ENCODE measurements at places on chromosomes 6 and 20.
A peak's percentile ranks its signal among the peaks of the same experiment; 100 is the strongest.

DNA sequence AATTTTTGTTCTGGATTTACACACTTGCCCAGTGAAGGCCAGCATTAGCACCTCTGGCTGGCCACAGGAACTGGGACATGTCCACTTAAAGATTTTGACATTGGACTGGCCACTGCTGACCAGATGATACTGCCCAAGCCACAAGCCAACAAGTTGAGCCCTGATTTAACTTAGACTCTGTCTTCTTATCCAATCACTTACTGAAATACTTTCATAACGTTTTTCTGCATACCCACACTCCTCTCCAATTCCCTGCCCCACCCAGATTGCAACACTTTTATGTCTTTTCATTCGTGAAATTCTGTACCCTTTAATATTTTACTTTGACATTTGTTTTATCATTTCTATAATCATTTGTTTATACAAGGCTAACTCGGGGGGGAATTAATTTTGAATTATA, 170.3 kb upstream of the TAB2 start:
- DNase-seq = no peak

GRCh38 chr20:4008026-4008413, 7.3 kb downstream of the RNF24 start:
- DNase-seq = no peak

- peak; percentile 28 for DNase-seq
Measured at GRCh38 chr6:33761922-33762629, 15.4 kb upstream of the IP6K3 start.

- no peak for DNase-seq
Measured at GRCh38 chr6:137175157-137175867, 1.9 kb upstream of the IL22RA2 start.

GRCh38 chr6:126909493-126909892, 209.0 kb upstream of the RSPO3 start:
- no peak for DNase-seq

DNA sequence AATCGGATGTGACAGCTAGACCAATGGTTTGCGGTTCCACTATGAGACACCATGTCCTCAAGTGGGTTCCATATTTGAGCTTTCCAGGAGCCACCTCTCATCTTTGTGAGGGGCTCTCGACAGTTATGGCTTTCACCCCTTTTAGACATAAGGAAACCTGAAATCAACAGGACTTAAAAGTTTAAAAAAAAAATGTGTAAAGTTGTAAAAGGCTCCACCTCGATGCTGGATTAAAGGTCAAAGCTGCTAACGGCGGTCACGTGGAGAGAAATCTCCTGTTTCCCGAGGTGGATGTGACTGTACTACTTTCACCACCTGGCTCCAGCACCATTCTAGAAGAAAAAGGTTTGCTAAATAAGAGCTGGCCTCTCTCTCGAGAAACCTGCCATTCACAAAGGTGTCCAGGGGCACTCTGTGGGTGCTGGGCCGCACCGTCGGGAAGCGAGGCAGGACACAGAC, 542 bp downstream of the ATP5F1E start:
- DNase-seq = no peak

- no peak for DNase-seq
Measured at GRCh38 chr20:44765701-44766347, 20.2 kb downstream of the KCNK15 start.

- DNase-seq = no peak
Measured at GRCh38 chr6:1612974-1613306, 3.2 kb downstream of the FOXC1 start.

DNA sequence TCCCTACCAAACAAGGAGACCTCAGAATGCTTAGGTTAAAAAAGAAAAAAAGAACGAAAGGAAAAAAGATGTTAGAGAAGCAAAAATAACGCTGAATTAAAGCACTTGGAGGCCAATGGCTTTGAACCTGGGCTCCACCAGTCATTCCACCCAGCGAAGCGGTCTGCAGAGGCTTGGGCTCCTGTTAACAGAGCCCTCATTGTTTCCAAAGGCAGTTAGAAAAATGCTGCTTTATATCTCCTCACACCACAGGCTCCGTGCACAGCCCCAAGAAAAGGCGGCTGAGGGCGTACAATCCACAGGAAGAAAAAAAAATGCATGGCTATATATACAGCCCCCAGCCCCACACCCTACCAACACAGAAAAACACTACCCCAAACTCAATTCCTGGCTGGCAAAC, 255.9 kb downstream of the FOXC1 start:
- DNase-seq = peak; percentile 16

- DNase-seq = peak; percentile 58
Measured at GRCh38 chr6:165641672-165642156, 21.3 kb downstream of the PDE10A start.

GRCh38 chr6:168111911-168112310, 32.9 kb upstream of the FRMD1 start:
- no peak for DNase-seq

GRCh38 chr6:167345960-167346359, 21.1 kb downstream of the TTLL2 start:
- no peak for DNase-seq

- DNase-seq = no peak
Measured at GRCh38 chr6:44071670-44072451, 55.4 kb downstream of the MRPL14 start.

- no peak for DNase-seq
Measured at GRCh38 chr6:142612956-142613355, 311.1 kb downstream of the ADGRG6 start.

DNA sequence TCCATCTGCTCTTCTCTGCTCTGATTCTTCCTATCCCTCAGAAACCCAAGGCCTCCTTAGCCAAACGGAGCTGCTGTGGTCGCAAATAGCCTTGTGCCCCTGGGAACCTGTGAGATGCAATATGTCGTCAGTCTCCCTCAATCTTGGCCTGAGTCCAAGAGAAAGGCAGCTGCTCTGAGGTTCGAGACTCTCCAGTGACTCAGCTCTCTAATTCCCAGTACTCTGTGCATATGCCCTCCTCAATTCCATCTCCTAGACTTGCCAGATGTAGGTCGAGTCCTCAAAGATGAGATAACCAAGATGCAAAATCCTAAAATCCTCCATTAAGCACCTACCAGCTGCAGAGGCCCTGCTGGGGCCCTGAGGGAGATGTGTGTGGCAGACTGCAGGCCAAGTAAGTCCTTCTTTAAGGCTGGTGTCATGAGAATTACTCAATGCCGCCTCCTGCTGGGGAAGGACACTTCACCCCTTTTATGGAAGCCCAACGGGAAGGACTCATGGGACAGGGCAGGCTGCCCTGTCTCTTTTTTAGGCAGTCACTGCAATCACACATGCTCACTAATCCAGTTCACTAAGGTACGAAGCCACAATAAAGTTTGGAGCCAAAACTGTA, 28.5 kb downstream of the C6orf15 start:
- DNase-seq = no peak

DNA sequence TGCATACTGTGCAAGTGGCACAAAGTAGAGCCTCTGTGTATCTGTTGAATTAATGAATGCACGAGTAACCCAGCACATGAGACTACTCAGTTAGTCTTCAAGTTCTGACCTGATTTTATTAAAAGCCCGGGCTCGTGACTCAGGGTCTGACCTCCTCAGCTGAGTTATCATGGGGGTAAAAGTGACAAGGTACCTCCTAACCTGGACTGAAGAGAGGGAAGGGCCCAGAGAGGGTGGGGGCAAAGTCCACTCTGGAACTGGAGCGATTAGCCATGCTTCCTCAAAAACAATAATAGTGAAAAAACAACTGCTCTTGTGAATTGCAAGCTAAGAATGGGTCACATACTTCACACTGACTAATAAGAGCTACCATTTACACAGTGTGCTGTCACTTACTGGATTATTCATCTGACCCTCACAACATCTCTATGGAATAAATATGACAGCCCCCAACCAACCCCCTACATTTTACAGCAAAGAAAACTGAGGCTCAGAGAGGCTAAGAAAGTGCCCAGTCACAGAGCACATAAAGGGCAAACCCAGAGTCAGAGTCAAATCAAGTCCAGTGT, 26.7 kb downstream of the TRERF1 start:
- DNase-seq = no peak

DNA sequence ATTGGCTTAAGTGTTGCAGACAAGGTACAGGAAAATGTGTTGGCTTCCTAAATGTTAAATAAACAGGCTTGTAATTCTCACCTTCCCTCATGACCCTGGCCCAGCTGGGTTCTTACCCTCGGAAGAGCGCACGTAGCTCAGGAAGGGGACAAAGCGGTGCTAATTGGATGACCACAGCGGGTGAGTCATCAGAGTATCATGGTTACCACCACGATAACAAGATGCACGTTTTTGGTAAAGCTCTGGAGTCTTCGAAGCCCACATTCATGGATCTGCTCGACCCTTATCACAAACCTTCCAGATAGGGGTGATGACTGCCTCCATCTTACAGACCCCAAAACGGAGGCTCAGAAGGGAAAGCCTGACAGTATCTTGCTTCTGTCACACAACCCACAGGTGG, 32.8 kb downstream of the APCDD1L start:
- DNase-seq = no peak

DNA sequence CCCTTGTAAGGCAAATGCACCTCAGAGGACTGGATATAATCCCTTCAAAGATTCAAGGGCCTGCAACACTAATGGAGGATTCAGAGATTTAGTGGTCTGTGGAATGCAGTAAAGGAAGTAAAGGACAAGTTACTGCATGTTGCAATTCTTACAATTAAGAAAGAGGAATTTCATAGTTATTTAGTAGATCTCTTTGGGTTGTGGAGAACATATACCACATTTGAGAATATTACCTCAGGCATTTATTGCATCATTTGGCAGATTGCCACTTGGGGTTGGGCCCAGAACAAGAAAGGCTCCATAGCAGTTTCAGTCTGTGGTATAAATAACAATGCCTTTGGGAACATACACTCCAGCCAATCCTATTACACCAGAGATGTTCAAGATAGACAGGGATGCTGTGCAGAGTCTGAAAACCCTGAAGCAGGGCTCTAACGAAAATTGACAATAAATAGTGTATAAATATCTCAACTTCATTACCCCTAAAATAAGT, 20.9 kb upstream of the EPM2A start:
- DNase-seq = no peak

GRCh38 chr20:47215653-47216397, 140.7 kb downstream of the ZMYND8 start:
- no peak for DNase-seq

GRCh38 chr6:40258531-40258930, 324.3 kb upstream of the MOCS1 start:
- DNase-seq = no peak

GRCh38 chr20:61556673-61557072, 304.6 kb downstream of the CDH4 start:
- DNase-seq = no peak

- no peak for DNase-seq
Measured at GRCh38 chr6:159941286-159942113, 27.4 kb upstream of the IGF2R start.

GRCh38 chr20:25587536-25587935, 2.2 kb upstream of the NINL start:
- DNase-seq = no peak

DNA sequence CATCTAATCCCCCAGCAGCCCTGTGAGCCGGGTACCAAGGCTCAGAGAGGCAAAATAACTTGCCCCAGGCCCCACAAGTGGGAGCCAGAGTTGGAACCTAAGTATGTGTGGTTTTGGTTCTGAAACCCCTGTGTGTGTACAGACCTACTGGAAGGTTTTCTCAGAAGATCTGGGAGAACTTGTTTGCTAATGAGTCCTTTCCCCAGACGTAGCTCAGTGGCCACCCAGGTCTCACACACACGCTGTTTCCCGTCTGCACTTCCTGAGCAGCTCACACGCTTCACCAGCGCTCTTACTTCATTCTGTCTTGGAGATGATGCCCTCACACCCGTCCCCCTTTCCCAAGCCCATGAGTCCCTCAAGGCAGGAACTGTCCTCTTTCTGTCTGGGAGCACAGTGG, 8.2 kb downstream of the CCN5 start:
- no peak for DNase-seq

GRCh38 chr20:64035066-64035932, 683 bp upstream of the C20orf204 start:
- DNase-seq = no peak

DNA sequence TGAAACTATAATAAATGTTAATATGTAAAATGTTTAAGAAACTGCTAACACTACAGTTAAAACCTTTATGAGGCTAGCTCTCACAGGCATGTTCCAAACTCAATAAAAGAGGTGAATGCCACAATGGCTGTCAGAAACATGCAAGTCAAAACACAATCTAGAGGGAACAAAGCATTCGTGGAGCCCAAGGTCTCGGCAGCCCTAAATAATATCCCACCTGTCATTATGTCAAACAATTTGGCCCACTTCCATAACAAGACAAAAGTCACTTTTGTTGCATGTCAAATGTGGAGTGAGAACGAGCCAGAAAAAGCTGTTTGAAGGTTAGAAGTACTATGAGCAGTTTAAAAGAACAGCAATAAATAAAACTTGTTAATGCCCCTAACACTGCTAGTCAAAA, 181.9 kb downstream of the GMDS start:
- no peak for DNase-seq

GRCh38 chr6:11067348-11067747, 23.2 kb upstream of the ELOVL2 start:
- DNase-seq = no peak

GRCh38 chr6:62763125-62763912, 447.9 kb upstream of the FKBP1C start:
- DNase-seq = no peak

- no peak for DNase-seq
Measured at GRCh38 chr6:69072796-69073195, 437.7 kb downstream of the ADGRB3 start.

DNA sequence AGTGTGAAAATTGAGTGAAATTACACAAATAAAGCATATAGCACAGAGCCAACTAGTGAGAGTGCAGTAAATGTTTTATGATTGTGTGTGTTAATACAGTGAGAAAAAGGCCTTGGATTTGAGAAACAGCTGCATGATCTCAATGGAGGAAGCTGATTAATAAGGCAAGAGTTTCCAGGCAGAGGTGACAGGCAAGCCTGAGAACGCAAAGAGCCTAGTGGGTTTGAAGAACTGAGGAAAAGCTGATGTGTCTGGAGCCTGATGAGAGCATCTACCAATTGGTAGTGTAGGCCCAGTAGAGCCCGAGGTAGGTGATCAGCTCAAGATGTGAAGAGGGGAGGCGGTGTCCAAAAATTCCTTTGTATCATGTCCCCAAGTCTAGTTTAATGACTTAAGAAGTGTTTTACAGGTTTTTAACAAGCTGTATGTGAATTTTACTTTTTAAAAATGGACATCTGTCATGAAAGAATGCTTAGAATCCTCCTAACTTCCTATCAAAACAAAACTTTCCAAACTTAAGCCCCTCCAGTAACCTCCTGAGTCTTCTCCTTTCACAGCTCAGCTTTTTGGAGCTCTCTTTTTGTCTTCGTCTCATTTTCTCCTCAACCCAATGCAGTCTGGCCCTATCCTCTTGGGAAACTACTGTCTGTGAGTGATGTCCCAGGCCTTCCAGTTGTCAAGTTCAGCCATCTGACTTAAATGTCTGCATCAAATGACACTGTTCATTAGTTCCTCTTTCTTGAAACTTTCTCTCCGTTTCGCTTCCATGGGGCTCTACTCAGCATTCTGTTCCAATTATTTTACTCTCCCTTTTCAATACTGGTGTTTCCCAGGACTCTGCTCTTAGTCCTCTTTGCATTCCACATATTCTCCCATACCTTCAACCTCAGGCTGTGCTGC, 1.2 kb downstream of the CDC40 start:
- DNase-seq = no peak

- no peak for DNase-seq
Measured at GRCh38 chr6:111770263-111771093, 102.8 kb downstream of the FYN start.
